ENCODE measurements at places on chromosomes 6 and 20. TPM values are rescaled to one million over a fixed set of nuclear protein-coding genes. Genes with fewer than 3 reads are reported as not detected.

DNA sequence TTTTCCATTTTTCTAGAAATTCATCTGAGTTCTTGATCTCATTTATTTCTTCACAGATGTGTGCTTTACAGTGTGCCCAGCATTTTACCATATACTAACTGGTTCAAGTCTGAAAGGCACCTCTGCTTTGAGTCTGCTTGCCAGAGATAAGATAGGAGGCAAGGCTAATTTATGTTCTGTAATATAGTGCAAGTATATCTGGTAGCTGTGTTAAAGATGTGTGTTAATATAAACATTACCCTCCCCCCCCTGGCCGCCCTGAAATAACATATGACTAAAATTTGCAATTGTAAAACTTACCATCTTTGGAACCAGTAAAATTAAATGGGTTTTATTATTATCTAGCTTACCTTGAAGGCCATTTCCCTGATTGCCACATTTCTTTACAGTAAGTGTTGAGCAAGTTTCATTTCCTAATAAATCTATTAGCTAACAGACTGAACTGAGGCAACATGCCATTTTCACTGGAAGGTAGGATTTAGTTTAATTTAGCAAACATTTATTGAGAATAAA lies 2.7 kb downstream of the FBXO9 start:
- no peak for DNase-seq

GRCh38 chr6:32522302-32523047 lies 7.6 kb downstream of the HLA-DRB5 start:
- DNase-seq, result no peak

- DNase-seq, result no peak
Observed at GRCh38 chr20:2313316-2313715, 17.5 kb downstream of the TGM3 start.

GRCh38 chr6:110421749-110422443 lies 6.5 kb upstream of the DDO start:
- no peak for DNase-seq

Gene VSTM2L
- 2.5 TPM for total RNA-seq

Gene MEI4
- total RNA-seq, result not detected

DNA sequence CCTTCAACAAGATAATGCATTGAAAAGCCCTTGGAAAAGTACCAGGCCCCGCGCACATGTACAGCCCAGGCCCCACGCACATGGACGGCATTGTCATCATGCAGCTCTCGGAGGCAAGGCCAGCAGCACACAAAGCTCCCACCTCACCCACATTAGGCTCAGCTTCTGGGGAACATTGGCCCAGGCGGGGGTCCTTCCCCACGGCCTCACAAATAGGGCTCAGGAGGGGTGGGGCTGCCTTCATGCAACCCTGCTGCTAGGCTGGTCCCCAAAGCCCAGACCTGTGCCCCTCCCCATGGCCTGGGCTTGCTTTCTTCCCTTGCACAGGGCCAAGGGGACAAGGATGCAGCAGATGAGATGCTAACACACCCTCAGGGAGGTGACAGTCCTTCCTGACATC lies 26.7 kb downstream of the NPEPL1 start:
- DNase-seq, result peak; percentile 62
